ENCODE measurements at places on chromosomes 6 and 20. TPM values are rescaled to one million over a fixed set of nuclear protein-coding genes. Genes with fewer than 3 reads are reported as not detected.

The PRIM2 gene
- total RNA-seq: 10.8 TPM

The CDKAL1 gene
- total RNA-seq: 15.2 TPM

The TREML2 gene
- total RNA-seq: not detected

The MYH7B gene
- total RNA-seq: under 0.01 TPM

The GMNN gene
- 8.0 TPM for total RNA-seq

The PACRG gene
- not detected for total RNA-seq

The PPP1R3G gene
- 0.67 TPM for total RNA-seq

The XRN2 gene
- total RNA-seq: 64.9 TPM
